ENCODE measurements at places on chromosomes 5 and 9. TPM values are rescaled to one million over a fixed set of nuclear protein-coding genes. Genes with fewer than 3 reads are reported as not detected.

Gene FAM221B
- not detected for polyA plus RNA-seq

Gene CD274
- 0.27 TPM for polyA plus RNA-seq

Gene CHSY3
- polyA plus RNA-seq: 0.53 TPM

Gene IFNB1
- not detected for polyA plus RNA-seq

Gene FGF1
- polyA plus RNA-seq: 58.0 TPM

Gene WDR36
- polyA plus RNA-seq: 4.5 TPM

Gene DYNC2I2
- 320 TPM for polyA plus RNA-seq

Gene RABEPK
- polyA plus RNA-seq: 20.9 TPM

Gene SAXO1
- polyA plus RNA-seq: not detected

Gene PHAX
- polyA plus RNA-seq: 22.0 TPM

Gene ACTL7A
- polyA plus RNA-seq: not detected

Gene NOTCH1
- 12.3 TPM for polyA plus RNA-seq

Gene IFNA5
- polyA plus RNA-seq: not detected

Gene ZNF367
- polyA plus RNA-seq: 10.4 TPM

Gene SLC6A7
- polyA plus RNA-seq: 4.1 TPM

Gene EIF4E1B
- polyA plus RNA-seq: 0.81 TPM

Gene FLT4
- 3.2 TPM for polyA plus RNA-seq

Gene HTR4
- polyA plus RNA-seq: not detected

Gene TRUB2
- polyA plus RNA-seq: 51.8 TPM

Gene SLC9A3
- 19.5 TPM for polyA plus RNA-seq

Gene NME5
- 5.1 TPM for polyA plus RNA-seq

Gene RGS7BP
- polyA plus RNA-seq: 1.1 TPM

Gene PCDHB12
- 0.98 TPM for polyA plus RNA-seq

Gene CCDC180
- 1.4 TPM for polyA plus RNA-seq

Gene NRG2
- polyA plus RNA-seq: 1.6 TPM

Gene MCCC2
- polyA plus RNA-seq: 19.3 TPM

Gene SV2C
- 0.53 TPM for polyA plus RNA-seq

Gene PCDHA13
- 0.36 TPM for polyA plus RNA-seq

Gene PCDHB8
- polyA plus RNA-seq: 5.9 TPM

Gene BAAT
- polyA plus RNA-seq: 0.19 TPM

Gene AQP7
- 0.66 TPM for polyA plus RNA-seq

Gene STPG3
- polyA plus RNA-seq: not detected

Gene ADAMTSL1
- 43.5 TPM for polyA plus RNA-seq

Gene PNPLA7
- 4.3 TPM for polyA plus RNA-seq

Measured in brain (organoid and tissue), 16 donors.